ENCODE measurements at places on chromosomes 16 and 17.
A peak's percentile ranks its signal among the peaks of the same experiment; 100 is the strongest.

- DNase-seq, result peak; percentile 97
Measured at GRCh38 chr17:74442670-74443515, 11.0 kb downstream of the GPRC5C start.

GRCh38 chr16:12412252-12412651, 391.4 kb downstream of the CPPED1 start:
- DNase-seq, result no peak

- no peak for DNase-seq
Measured at GRCh38 chr17:81217491-81217890, 5.3 kb downstream of the CEP131 start.

GRCh38 chr16:79250502-79251098, 349.9 kb downstream of the MAF start:
- no peak for DNase-seq

DNA sequence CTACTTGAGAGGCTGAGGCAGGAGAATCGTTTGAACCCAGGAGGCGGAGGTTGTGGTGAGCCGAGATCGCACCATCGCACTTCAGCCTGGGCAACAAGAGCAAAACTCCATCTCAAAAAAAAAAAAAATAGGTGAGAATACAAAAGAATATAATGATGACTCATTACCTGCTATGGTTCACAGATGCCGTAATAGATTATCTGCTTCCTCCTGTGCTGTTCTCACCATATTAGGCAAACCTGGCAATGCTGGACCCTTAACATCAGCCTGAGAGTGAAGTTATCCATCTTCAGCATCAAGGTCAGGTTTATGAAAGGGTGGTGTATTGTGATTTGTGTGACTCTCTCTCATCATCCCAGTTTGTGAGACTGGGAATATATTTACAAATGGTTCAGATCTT, 271.3 kb upstream of the CPHXL start:
- no peak for DNase-seq

Measured in right cardiac atrium (tissue), 5 donors.